ENCODE measurements at places on chromosomes 16 and 17. TPM values are rescaled to one million over a fixed set of nuclear protein-coding genes. Genes with fewer than 3 reads are reported as not detected.
A peak's percentile ranks its signal among the peaks of the same experiment; 100 is the strongest.

- no peaks in the 10 kb centered on the region for H3K36me3 ChIP-seq
- no peaks in the 10 kb centered on the region for H3K27me3 ChIP-seq
- H3K4me3 ChIP-seq: peak overlapping the region; percentile 15
- peak; percentile 25 for DNase-seq
- H3K27ac ChIP-seq: peak overlapping the region; percentile 77
Observed at GRCh38 chr16:12147681-12148080, 171.1 kb downstream of the SNX29 start.

SLC5A10 gene
- not detected for total RNA-seq

CCL17 gene
- total RNA-seq: not detected

GRCh38 chr16:79601931-79602627 is 1.5 kb upstream of the MAF start:
- peak overlapping the region; percentile 81 for H3K4me3 ChIP-seq
- peak overlapping the region; percentile 91 for H3K27ac ChIP-seq
- no peaks in the 10 kb centered on the region for H3K36me3 ChIP-seq
- peak; percentile 63 for DNase-seq
- H3K4me1 ChIP-seq: peaks cover 5% of the 10 kb centered on the region

PDE6G gene
- total RNA-seq: 1.3 TPM

Data from heart right ventricle (tissue), 16 donors.